Fibroblast of mammary gland (primary cell): ENCODE measurements at places on chromosomes 2 and 18.

DNA sequence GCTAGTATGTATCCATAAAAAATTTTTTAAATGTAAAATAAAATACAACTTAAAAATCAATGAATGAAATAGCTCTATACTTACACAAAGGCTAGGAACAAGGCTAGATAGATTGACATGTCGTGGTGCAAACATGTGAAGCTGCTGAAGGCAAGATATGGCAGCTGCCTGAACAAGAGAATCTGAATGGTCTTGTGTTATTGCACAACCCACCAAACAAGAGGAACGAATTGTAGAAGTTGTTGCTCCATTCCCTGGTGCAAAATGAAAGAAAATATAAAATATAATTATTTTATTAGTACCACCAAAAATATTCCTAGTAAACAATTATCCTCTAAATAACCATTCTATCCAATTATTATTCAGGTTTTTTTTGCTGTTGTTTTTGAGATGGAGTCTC, 46.4 kb downstream of the HEATR5B start:
- no peak for DNase-seq

- no peak for DNase-seq
These were observed 10.2 kb upstream of the CCDC74B start for GRCh38 chr2:130154773-130155765.

- DNase-seq = no peak
These were observed 27.4 kb upstream of the RAPGEF4 start for GRCh38 chr2:172708247-172708646.

GRCh38 chr2:23767876-23768621, 158.9 kb downstream of the ATAD2B start:
- peak; percentile 86 for DNase-seq

DNA sequence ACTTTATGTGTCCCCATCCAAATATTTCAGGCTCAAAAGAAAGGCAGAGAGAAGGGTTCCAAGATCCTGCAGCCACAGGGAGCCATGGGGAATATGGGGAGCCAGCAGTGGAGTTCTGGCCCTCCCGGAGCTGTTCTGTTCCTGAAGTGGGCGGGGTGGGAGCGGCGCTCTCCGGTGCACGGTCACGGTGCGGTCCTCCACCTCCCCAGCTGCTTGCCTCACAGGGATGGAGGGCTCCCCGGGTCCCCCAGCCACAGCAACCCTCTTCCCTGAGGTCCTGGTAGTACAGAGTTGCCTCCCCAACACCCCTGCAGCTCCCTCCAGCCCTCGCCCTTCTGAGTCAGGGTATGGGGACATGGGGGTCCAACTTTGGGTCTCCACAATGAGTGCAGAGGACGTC, 26.2 kb upstream of the SNED1 start:
- DNase-seq = no peak

DNA sequence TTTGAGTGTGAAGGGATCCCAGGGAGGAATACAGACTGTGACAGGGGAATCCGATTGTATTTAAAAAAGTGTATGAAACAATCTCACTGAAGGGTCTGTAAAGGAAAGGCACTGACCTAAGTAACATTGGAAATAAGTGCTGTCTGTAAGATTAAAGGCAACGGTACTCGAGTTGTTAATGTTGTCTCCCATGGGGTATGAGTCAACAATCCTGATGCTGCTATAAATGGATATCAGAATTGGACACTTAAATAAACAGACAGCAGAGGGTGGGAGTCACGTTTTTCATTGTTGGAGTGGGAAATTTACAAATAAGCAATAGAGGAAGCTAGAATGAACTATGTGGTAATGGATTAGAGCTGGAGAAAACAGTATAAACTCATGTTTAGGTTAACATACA, 452.4 kb upstream of the RGPD4 start:
- DNase-seq = peak; percentile 51

GRCh38 chr18:62026586-62026985, 133.8 kb upstream of the RNF152 start:
- peak; percentile 41 for DNase-seq

GRCh38 chr18:44737623-44738022, 56.9 kb downstream of the SETBP1 start:
- DNase-seq = peak; percentile 51

- no peak for DNase-seq
These were observed 30.7 kb upstream of the CD302 start for GRCh38 chr2:159828738-159829137.

DNA sequence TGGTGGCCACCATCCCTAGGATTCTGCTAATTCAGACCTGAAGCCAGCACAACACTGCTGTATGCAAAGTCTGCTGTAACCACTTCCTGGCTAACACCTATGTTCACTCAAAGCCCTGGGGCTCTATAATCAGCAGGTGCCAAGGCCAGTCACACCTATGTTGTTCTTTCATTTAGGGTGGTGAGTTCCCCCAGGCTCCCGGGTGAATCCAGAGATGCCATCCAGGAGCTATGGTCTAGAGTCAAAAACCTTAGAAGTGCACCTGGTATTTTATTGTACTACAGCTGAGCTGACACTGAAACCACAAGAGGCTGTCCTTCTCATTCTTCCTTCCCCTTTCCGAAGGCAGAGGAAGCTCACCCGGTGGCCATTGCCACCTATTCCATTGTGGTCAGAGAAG, 46.2 kb upstream of the CCDC141 start:
- DNase-seq = no peak
